IPS DF 19.7 (cell line): ENCODE measurements at places on chromosomes 7 and 10.

DNA sequence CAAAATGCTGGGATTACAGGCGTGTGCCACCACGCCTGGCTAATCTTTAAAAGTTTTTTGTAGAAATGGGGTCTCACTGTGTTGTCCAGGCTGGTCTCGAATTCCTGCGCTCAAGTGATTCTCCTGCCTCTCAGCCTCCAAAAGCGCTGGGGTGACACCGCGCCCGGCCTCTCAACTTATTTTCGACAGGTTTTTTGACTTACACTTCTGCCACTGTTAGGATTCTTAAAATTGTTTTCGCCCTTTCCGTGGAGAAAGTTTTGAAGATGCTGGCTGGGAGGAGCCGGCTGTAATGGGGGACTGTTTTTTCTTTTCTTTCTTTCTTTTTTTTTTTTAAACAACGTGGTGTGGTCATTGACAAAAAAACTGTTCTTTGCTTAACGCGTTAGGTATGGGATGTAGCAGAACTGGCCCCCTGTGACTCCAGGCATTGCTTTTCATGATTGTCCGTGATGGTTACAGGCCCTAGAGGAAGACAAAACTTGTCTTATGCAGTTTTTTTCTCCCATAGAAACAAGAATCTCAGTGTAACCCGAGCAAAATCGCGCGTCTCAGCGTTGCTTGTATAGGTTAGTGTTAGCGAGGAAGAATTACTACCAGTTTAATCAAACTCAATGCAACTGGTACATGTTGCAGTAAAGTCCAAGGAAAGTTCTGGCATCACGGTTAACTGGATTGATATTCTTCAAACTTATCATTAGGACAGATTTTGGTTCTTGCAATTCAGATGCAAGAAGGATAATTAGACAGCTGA, 72.2 kb downstream of the DAGLB start:
- no peak for DNase-seq

DNA sequence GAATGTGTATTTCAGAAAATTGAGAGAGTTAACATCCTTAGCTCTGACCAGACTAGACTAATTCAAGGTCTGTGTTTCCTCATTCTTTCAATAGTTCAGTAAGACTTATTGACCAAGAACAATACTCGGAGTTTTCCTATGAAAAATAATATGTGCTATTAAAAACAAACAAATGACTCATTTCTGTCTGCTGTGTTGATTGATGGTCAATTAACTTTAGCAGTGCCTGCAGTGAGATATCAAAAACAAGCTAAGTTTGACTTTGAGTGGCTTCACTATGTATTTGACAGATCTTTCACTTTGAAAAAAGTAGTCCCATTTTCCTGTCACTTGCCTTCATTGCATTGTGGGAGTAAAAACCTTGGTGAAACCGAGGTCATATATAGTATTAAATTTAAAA, 91.0 kb downstream of the GNAT3 start:
- no peak for DNase-seq

DNA sequence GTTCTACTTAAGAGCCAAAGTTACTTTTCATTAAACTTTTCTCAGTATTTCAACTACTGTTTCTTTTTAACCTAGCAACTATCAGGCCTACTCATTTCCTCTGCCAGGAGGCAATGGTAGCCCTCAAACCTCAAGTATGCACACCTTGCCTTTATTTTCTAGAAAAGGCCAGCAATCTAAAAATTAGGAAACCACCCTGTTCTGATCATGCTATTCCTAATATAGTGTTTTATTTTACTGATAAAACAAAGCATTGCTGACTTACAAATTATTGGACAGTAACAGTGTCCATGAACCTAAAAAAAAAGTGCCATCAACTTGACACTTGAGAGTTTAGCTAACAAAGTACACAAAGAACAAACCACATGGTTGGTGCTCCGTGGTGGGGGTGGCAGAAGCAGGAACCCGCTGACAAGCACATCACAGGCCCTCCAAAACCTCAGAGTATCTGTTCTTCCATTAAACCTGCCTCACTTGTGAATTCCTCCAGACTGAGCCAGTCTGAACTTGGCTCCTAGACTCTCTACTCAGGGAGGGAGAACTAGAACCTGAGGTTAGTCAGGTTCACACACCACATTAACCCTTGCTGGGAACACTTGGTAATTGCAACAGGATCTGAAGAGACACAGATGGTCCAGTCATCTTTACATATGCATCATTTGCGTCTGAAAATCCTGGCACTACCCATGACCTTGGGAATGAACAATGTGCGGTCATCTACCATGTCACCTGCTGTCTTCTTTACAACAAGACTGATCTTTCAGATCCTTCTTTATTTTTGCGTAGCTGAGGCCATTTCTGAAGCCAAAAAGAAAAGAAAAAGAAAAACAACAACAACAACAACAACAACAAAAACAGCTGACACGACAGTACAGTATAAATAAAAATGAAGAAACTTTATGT, 31.9 kb downstream of the PIP4K2A start:
- DNase-seq: no peak

DNA sequence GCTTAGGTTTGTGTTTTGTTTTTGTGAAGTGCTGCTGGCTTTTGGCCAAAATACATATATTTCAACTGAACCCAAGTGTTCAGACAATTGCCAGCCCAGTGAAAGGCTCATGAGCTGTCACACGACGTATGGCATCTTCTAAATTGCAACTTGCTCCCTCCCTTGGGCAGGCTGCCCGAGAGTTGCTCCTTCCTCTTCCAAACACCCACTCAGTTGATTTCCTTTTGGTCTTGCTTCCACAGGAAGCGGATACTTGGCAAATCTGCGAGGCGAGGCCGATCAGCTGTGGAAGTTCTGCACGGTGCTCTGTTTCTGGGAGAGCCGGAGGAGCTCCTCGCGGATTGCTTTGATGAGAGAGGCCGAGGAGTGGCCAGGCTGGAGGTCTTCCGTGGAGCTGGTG, 39.6 kb upstream of the ATP6V0A4 start:
- no peak for DNase-seq

- DNase-seq: no peak
Measured at GRCh38 chr10:69962746-69963135, 89.9 kb upstream of the MACROH2A2 start.

GRCh38 chr10:48224296-48224695, 50.2 kb downstream of the FRMPD2 start:
- no peak for DNase-seq

DNA sequence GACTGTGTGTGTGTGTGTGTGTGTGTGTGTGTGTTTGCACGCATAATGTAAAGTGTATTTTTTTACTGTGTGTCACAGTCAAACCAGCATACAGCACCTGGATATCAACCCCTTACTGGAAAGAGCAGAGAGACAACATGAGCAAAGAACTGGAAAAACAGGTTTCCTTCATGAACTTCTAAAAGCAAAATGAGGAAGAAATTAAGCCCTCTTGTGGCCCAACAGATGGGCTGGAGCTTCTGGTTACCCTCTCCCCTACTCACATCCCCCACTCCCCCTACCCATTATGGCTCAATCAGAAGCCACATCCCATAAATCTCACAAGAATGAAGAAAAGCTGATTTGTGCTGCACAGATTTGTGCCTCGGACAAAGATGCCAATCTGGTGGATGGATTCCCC, 36.2 kb downstream of the PDE1C start:
- DNase-seq: peak; percentile 15

- DNase-seq: no peak
Measured at GRCh38 chr7:121546632-121547543, 150.8 kb upstream of the FAM3C start.

DNA sequence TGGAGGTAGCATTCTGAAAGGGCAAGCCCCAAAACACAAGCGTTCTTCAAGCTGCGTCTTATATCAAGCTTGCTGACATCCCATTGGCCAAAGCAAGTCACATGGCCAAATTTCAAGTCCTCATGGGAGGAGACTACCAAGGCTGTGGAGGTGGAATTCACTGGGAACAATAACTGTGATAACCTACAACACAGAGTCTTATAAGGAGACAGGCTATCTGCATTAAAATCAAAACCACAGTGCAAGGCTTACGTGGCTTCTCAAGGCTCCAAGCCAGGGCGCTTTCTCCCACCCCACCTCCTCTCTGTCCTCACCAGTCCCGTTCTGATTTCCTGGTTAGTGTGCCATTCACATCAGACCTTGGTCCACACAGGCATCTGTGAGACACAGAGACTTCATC, 39.4 kb downstream of the ADRB1 start:
- no peak for DNase-seq

DNA sequence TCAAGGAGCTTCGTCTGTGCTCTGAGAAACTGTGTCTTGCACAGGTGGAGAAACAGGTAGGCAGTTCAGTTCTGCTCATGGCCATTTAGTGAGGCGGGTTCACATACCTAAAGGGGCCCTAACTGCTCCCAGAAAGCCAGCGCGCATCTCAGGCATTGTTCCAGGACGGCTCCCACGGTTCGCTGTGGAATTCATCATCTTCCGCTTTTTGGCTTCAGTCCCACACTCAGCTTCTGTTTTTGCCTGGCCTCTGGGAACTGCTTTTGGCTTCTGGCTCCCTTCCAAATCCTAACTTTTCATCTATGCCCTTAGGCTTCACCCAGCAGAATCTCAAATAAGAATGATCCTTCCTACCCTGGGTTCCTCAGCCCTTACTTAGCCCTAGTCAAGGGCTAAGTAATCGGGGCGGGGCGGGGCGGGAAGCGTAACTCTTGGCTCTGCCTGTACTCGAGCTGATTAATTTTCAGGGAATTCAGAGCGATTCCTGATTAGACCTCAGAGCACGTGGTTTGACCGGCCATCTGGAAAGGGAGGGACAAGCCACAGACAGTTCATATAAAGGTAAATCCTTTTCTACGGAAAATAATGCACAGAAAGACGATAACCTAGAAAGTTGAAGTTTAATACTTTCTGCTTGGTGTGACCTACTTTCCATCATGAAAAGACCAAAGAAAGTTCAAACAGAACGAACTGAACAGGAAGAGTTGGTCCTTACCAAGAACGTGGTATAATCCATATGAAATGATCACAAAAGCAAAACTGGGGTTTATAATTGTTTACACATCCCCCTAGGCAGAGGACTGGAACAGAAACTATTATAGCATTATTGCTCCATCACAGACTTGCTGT, 105.7 kb downstream of the ST8SIA6 start:
- DNase-seq: no peak

DNA sequence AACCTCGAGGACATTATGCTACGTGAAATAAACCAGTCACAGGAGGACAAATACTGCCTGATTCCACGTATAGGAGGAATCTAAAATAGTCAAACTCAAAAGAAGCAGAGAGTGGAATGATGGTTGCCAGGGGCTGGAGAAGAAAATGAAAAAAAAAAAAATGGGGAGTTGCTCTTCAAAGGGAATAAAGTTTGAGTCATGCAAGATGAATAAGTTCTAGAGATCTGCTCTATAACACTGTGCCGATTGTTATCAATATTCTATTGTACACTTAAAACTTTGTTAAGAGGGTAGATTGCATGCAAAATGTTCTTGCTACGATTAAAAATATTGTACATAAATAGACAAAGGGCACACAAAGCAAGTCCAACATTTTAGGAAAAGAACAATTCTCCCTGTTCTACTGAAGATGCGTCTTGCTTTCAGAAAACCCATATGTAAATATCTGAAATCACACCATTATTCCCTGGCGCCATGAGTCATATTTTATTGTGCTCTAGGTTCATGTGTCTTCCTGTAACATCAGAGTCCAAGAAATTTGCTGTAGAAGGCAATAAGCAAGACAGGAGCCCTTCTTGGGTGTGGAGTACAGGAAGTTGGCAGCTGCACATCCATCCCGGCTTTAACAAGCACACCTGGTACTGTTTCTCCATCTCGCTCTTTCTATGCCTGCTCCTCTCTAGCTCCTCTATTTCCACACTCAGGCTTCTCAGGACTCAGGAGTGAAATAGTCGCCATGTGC, 145.9 kb downstream of the GFRA1 start:
- DNase-seq: no peak

- no peak for DNase-seq
Measured at GRCh38 chr10:30494558-30494957, 60.6 kb downstream of the MAP3K8 start.

DNA sequence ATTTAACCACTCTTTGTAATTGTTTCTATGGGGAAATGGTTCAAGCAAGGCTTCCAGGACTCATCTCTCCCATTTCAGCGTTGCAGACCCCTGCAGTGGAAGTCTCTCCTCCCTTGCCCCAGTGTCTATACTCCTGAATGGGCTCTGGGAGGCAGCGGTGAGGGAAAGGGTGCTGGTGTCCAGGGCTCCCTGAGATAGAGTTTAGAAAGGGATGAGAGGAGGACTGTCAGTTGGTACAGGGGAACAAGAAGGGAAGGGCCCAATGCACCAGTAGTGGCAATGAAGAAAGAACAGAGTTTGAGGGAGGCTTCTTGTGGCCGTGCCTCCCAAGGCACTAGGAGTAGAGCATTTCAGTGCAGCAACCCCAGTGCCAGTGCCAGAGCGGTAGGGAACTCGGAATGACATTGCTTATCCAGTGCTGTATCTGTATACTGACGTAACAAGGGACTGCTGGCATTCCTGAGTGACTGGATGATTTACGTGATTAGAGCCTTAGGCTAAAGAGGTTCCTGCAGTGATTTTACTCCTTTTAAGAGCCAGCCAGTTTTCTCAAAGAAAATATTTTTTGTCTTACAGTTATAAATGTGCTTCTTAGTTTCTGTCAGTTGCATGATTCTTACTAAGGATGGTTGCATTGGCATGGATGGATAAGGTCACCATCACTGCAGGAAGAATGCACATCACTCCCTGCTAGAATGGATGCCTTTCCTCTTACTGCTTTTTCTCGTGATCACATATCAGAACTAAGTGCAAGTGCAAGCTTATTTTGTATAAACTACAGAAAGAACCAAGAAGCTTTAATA, 28.0 kb downstream of the PRPF18 start:
- no peak for DNase-seq

GRCh38 chr7:151317936-151318335, 23.7 kb upstream of the NUB1 start:
- no peak for DNase-seq

DNA sequence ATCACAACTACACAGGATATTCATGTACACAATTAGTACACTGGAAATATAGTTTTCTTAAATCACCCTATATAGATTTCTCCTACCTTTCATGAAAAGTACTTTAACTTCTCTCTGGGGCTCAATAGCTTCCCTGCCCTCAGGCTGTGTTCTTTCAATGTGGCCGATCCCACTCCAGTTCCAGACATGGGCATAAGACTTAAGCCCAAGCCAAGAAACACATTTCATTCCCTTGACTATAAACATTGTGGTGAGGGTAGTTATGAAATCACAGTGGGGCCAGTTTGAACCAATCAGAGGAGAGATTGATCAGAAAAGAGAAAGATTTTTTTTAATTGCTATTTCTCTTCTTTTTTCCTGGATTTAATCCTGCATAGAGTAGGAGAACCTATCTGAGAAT, 904.6 kb upstream of the SORCS1 start:
- DNase-seq: no peak

GRCh38 chr7:21747806-21748205, 197.9 kb downstream of the CDCA7L start:
- DNase-seq: no peak

GRCh38 chr7:131032786-131033185, 294.9 kb upstream of the MKLN1 start:
- DNase-seq: no peak
